ENCODE measurements at places on chromosomes 1 and 21.

DNA sequence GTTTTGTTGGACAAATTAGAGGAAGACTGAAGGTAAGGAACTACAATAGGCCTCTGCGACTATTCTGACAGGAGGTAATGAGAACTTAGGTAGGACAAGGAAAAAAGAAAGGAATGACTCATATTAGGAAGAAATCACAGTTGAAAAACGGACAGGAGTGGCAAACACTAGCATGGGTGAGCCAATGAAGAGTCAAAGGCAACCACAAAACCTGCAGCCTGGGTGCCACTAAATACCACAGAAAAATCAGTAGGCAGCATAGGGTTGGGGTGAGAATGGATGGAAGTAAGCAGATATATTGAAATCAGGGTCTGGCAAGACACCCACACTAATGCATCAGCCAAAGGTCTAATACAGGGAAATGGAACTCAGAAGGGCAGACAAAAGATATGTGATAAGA, 10.0 kb downstream of the RBM34 start:
- no peak for DNase-seq

DNA sequence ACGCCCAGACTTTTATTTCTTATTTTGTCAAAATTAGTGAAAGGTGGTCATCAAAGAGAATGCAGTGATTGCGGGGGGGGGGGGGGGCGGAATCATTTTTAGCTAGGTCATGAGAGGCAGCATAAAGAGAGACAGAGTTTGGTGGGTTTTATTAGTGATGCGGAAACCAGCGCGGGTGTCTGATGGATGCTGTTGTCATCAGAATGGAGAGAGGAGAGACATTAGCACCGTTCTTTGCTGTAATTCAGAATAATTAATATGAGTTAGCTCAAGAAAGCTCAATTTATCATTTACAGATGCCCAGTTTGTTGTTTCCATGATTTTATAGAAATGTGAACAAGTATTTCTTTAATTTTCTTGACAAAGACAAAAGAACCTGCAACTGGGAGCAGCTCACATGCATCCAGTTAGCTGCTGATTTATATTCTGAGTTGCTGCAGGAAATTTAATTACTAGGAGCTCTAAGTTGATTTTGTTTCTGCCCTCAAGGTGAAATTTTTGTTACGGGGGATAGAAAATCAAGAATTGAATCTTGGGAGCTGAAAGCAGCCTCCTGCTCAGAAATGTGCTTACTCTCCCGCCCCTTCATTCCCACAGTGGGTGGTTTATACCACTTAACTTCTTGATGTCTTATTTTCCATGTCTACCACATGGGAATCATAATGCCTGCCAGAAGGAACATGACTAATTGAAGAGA, 133.4 kb upstream of the MAP1LC3C start:
- no peak for DNase-seq

- DNase-seq: no peak
Measured at GRCh38 chr1:152505083-152505482, 5.5 kb upstream of the LCE5A start.

DNA sequence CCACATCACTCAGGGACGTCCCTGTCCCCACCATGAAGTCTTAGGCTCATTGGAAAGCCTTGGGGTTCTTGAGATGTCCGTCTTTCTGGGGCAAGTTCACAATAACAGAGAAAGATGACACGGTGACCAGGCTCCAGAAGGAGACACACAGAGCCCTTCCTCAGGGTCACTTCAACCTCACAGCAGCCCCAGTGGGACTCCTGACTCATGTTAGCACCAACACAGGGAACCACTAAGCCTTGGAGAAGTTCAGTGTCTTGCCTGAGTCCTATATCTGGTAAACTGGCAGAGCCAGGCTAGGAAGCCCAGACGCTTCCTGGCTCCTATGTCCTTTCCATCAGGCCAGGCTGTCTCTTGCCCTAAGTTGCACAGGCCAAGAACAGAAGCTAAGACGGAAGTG, 199.1 kb downstream of the HIVEP3 start:
- no peak for DNase-seq

- no peak for DNase-seq
Measured at GRCh38 chr1:224383218-224383617, 26.5 kb downstream of the CNIH4 start.

GRCh38 chr1:112575154-112575804, 43.7 kb downstream of the ST7L start:
- DNase-seq: no peak

GRCh38 chr1:2266301-2266975, 38.3 kb downstream of the SKI start:
- DNase-seq: no peak

GRCh38 chr1:61323681-61324328, 241.4 kb downstream of the NFIA start:
- no peak for DNase-seq

DNA sequence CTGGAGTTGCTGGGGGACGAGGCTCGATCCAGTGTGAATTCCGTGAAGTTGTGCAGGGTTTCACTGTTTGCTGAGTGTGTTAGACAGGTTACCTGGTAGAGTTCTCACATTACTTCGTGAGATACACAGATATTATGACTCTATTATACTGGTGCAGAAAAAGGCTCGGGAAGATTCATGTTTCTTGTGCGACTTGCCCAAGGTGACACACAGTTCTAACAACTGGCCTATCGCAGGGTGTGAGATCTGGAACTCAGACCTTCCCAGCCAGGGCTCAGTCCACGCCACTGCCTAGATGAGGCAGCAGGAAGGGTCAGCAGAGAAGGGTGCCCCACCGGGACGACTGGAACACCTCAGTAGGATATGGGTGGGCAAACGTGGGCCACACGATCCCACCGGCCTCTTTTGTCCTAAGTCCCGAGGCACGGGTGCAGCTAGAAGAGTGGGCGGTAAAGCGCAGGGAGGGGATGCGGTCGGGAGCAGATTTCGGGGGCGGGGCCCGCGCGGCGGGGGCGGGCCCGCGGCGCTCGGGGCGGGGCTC, 296 bp upstream of the RNPEP start:
- peak; percentile 56 for DNase-seq

DNA sequence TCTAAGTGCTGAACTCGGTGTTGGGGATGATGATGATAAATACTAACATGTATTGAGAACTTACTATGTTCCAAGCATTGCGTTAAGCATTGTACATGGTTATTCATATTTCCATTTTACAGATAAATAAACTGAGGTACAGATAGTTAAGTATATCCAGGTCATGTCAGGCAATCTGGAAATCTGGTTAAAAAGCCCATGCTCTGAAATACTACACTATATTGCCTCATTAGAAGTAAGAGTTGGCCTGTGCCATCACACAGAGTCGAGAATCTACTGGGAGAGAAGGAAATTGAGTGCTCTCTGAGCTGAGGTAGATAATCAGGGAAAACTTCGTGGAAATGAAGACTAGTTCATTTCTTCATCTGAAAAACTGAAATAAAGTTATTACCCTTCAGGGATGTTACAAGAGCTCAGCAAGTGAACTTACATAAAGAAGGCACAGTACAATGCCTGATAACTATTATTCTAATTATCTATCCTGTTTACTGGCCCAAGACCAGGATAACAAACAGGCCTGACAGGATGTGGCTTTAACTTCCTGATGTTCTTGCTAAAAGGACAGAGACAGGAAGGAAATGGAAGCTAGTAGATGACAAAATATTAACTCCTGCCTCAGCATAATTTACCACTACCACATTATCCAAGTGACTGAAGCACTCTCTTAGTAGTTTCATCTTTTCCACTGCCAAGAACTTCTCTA, 85.6 kb downstream of the EPS15 start:
- no peak for DNase-seq

GRCh38 chr1:157429601-157430240, 122.6 kb downstream of the FCRL5 start:
- no peak for DNase-seq

- DNase-seq: no peak
Measured at GRCh38 chr21:20968391-20968790, 29.8 kb upstream of the NCAM2 start.

- DNase-seq: no peak
Measured at GRCh38 chr1:21703318-21703963, 34.3 kb upstream of the RAP1GAP start.

- no peak for DNase-seq
Measured at GRCh38 chr1:184300446-184300845, 86.4 kb upstream of the C1orf21 start.

GRCh38 chr1:76998582-76999223, 131.4 kb downstream of the ST6GALNAC5 start:
- DNase-seq: no peak

GRCh38 chr1:14494911-14495310, 103.6 kb upstream of the KAZN start:
- no peak for DNase-seq

DNA sequence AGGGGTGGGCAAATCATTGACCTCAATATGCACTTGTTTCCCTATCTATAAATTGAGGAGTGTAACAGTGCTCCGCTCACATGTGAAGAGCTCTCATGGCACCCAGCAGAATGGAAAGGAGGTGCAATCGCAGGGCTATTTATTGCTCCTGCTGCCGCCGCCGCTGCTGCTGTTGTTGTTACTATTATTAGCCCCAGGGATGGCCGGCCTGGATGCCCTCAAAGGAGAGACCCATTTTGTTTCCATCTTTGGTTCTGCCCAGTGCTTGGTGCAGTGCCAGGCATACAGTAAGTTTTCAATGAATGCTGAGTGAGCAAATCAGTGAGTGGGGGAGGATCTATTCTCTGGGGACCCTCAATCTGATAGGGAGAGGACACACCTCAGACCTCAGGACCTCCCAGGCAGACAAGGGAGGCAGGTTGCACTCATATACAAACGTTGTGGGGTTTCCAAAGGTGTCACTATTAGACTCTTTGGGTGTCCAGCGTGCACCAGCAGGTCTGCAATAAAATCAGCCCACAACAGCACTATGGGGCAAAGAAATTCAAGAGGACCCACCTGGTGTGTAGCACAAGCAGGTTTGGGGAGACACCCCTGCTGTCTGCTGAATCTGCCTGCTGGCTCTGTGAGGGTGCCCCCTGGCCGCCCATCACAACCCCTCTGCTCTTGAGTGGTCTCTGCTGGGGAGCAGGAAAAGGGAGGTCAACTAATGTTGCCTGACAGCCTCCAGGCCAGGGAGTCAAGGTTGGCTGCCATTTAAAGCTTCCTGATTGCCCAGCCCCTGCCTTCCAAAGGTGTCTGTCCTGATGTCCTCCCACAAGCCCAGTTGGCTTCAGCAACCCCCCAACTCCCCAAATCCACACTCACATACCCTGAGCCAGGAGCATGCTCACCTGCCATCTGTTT, 136.3 kb downstream of the ACTL8 start:
- no peak for DNase-seq

DNA sequence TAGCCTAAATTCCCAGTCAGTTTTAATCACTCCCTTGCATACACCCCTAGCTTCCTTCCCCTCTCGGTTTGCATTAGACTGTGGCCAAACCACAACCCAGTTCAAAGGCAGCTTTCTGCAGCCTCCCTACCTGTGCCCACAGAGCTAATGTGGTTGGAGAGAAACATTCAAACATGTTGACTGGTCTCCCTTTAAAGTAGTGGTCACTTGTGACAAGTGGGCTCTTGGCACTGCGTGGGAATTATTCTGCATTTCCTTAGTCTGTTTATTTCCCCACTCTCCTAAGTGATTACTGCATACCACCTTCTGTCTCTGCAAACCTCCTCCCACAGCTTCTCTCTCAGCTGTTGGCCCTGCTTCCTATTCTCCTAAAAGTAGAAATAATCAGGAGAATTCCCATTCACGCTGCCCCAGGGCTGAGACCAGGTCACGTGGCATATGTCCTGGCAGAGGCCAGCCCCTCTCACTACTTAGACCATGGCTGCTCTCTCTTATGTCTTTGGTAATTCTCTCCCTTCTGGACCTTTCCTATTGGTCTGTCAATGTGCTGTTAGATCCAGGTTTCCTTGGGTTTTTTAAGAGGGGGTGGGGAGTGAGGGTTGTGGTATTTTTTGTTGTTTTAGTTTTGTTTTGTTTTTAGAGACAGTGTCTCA, 38.4 kb upstream of the CD101 start:
- DNase-seq: no peak

- DNase-seq: no peak
Measured at GRCh38 chr1:226601456-226601855, 52.9 kb downstream of the STUM start.

DNA sequence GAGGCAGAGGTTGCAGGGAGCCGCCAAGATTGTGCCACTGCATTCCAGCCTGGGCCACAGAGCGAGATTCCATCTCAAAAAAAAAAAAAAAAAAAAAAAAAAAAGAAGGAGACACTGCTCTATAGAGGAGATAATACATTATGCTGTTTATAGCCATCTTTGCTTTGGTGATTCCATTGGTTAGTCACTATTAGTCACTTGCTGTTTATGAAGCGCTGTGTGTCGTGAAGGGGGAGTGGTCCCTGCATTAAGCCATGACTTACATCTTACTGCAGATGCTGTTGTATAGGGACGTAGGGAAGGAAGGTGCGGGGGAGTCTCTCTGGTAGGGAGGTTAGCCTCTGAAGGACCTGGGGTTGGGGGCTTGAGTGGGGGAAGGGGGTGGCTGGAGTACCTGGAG, 48.3 kb downstream of the HUNK start:
- no peak for DNase-seq

DNA sequence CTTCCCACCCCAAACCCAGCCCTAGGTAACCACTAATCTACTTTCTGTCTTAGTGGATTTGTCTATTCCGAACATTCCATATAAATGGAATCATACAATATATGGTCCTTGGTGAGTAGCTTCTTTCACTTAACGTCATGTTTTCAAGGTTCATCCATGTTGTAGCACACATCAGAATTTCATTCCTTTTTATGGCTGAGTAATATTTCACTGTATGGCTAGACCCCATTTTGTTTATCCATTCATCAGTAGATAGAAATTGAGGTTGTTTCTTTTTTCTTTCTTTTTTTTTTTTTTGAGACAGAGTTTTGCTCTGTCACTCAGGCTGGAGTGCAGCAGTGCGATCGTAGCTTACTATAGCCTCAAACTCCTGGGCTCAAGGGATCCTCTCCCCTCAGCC, 3.2 kb downstream of the SPATA21 start:
- DNase-seq: no peak

GRCh38 chr1:204031098-204031710, 41.7 kb upstream of the SOX13 start:
- no peak for DNase-seq

GRCh38 chr1:234589064-234589800, 20.7 kb downstream of the IRF2BP2 start:
- no peak for DNase-seq

GRCh38 chr1:30822006-30822405, 64.4 kb upstream of the LAPTM5 start:
- DNase-seq: no peak

DNA sequence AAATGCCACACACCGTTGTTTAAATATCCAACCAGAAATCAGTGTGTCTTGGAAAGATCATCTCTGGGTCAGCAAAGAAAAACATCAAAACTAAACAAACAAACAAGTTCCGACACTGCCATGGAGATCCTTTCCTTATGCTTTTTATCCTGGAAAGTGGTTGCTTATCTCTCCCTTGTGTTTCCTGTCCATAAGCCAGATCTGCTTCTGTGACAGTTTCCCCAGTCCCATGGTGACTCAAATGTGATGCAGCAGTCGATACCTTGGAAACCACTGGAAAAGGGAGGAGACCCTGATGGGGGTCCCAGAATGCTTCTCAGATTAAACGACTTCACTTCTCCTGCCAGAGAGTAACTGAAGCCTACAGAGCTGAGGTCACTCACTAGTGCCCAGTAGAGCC, 94.7 kb downstream of the DMRTA2 start:
- DNase-seq: no peak

GRCh38 chr1:89809556-89809955, 11.3 kb upstream of the LRRC8D start:
- DNase-seq: no peak

All from stimulated activated CD8-positive, alpha-beta memory T cell treated with anti-CD3 and anti-CD28 coated beads, Interleukin-2, amount 100 ng/mL, for 1 hour (primary cell).